GM03348 (cell line): ENCODE measurements at places on chromosomes 1 and 21.
A peak's percentile ranks its signal among the peaks of the same experiment; 100 is the strongest.

DNA sequence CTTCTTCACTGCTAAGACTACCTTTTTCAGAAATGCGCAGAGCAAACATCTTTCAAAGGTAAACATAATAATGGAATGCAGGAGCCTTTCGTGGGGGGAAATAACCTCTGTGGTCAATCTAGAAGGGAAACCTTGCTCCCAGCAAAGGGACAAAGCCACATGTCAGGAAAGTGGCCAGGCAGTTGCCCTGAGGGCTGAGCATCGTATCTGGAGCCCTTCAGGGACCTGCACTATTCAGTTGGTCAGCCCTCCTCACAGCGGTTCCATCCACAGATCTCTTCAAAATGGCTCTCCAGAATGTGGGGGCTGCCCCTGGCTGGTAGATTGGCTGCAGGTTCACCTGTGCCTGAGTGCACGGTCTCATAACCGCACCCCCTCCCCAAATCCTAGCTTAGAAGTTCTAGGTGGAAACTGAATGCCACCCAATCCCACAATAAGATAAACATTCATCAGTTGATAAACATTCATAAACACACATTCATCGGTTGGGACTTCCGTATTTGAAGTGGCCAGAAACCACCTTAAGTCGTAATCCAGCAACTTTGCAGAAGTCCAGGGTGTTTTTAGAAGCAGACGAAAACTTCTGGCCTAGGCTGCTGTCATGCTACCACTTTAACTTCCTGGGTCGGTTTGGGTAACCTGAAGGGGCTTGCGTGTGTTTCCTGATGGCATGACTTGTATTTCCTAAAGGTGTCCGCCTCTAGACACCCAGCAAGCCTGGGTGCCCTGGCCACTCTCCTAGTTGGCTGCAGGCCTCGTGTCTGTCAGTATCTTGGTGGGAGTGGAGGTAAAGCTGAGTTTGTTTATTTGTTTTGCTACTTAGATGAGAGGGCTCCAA, 50.5 kb downstream of the RASSF5 start:
- DNase-seq: no peak

- no peak for DNase-seq
These were observed at the start of gene SEMA4A for GRCh38 chr1:156153362-156153761. SEMA4A (plus strand) TSS chr1:156153585; CDS start chr1:156154579, 994 bp downstream.

DNA sequence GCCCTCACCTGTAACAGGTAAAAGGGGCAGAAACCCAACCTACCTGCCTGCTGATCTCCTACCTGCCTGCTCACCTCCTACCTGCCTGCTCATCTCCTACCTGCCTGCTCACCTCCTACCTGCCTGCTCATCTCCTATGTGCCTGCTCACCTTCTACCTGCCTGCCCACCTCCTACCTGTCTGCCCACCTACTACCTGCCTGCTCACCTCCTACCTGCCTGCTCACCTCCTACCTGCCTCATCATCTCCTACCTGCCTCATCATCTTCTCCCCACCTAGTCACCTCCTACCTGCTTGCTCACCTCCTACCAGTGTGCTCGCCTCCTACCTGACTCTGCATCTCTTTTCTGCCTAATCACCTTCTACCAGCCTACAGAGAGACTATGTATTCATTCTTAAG, 452.9 kb downstream of the MATN1 start:
- no peak for DNase-seq

- DNase-seq: no peak
These were observed 63.1 kb upstream of the KLHDC7A start for GRCh38 chr1:18417316-18418269.

- peak; percentile 92 for DNase-seq
These were observed 70.4 kb upstream of the UBE2U start for GRCh38 chr1:64133036-64133435.

GRCh38 chr1:6272868-6273267, 12.0 kb upstream of the GPR153 start:
- DNase-seq: no peak

DNA sequence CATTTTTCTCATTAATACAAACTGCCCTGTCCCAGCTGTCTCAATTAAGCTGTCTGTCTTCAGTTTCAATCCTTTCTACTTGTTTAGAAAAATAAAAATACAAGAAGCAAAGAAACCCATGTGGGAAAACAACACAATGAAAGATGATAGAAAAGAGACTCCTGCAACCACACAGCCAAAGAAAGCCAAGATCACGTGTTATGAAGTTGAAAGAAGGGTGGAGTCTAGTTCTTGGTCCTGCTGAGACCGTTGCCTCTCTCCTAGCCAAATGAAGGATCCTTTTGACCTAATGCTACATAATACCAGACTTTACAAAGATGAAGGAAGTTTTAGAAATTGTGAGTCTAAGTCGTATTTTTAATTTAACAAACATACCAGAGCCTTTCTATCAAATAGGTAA, 218.8 kb upstream of the RRP15 start:
- DNase-seq: no peak

DNA sequence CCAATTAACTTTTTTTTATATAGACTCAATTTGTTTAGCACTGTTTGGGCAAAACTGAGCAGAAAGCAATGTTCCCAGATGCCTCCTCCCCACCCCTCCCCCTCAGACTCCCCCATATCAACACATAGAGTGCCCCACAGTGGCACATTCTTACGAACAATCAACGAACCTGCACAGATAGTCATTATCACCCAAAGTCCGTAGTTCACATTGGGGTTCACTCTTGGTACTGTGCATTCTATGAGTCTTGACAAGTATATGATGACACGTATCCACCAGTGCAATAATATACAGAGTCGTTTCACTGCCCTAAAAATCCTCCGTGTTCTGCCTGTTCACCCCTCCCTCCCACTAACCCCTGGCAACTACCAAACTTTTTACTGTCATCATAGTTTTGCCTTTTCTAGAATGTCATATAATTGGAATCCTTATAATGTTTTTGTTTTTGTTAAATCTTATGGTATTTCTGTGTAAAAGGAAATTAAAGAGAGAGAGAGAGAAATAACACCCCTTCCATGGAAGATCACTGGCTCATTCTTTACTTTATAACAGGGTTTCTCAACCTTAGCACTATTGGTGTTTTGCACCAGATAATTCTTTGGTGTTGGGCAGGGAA, 37.2 kb upstream of the HNRNPU start:
- DNase-seq: no peak

DNA sequence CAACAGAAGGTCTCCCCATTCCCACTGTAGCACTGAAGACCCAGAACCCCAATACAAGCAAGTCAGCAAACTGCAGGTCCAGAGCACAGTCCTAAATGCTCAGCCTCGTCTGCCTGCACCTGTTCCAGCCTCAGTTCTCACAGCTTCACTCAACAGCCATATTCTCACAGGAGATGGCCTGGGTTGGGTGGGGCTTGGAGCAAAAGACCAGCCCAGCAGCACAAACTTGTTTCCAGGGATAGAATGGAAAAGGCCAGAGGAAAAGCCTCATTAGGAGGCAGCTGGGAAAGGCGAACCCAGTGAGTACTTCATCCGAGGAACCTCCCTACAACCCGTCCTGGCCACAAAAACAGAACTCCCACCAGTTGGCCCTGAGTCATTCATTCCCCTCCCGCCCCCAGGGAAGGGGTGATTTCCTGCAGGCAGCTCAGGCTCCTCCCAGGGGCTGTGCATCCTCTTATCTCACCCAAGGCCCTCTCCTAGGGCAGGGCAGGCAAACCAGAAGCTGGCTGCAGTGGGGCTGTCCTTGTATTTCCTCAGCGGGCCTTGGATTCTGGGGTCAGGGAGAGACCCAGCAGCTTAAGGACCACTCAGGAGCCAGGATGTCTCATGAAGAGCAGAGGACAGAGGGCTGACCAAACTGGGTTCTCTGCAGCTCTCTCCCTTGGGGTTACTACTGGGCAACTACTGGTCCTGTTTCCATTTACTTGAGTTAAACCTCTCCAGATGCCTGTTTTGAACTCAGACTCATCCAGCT, 7.4 kb upstream of the MPL start:
- peak; percentile 85 for DNase-seq

DNA sequence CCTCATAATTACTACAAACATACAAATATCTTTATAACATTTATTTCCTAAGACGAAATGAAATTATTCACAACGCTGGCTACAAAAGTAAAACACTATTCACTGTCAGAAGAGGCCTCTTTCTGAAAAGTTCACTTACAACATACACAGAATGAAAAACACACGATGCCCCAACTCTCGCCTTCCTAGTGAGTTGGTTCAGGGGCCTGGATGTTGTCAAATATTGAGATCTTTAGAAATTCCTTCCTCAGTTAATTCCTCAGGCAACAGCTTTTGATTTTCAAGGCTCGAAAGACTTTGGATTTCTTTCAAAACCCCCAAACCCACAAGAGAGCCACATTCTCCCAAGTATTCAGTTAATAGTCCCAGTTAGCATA, 14.2 kb upstream of the KCNE1 start:
- peak; percentile 20 for DNase-seq

DNA sequence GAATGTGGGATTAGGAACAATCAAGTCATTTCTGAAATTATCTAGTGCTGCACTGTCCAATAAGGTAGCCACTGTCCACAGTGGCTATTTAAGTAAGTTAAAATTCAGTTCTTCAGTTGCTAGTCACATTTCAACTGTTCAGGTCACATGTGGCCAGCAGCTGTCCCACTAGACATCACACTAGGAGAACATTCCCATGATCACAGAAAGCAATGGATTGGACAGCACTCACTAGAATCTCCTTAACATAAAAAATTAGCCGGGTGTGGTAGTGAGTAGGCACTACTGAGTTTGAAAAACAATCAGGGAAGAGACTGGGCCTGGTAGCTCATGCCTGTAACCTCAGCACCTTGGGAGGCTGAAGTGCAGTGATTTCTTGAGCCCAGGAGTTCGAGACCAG, 33.6 kb downstream of the NUP133 start:
- no peak for DNase-seq

- peak; percentile 79 for DNase-seq
These were observed 29.4 kb downstream of the FRRS1 start for GRCh38 chr1:99737016-99737415.

DNA sequence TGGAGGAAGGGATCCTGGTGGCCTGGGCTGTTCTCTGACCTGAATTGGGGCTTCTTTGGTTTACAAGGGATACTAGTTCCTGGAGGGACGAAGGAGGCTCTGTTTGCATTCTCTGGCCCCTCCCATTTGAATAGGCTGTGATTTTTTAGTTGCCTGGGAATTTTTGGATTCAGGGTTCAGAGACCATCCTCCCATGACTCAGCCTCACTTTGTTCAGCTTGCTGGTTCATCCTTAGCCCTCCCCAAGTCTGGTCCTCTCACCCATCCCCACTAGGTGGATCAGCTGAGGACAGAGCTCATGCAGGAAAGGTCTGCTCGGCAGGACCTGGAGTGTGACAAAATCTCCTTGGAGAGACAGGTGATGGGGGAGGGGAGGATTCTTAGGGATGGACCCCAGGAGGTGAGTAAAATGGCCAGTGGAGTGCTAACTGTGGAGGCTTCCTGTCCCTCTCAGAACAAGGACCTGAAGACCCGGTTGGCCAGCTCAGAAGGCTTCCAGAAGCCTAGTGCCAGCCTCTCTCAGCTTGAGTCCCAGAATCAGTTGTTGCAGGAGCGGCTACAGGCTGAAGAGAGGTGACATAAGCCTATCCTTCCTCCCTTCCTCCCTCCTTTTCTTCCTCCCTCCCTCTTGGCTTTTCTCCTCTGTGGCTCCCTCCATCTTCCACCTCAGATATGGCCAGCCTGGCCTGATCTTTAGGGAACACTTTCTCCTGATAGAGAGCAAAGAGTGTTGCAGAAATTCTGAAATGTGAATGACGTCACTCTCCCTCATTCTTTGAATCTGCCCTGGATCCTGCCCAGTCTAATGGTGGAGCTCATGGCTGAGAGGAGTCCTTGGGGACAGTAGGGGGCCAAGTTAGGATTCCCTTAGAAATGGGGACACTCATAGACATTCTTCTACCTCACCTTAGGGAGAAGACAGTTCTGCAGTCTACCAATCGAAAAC, 4.5 kb upstream of the TUFT1 start:
- DNase-seq: no peak

DNA sequence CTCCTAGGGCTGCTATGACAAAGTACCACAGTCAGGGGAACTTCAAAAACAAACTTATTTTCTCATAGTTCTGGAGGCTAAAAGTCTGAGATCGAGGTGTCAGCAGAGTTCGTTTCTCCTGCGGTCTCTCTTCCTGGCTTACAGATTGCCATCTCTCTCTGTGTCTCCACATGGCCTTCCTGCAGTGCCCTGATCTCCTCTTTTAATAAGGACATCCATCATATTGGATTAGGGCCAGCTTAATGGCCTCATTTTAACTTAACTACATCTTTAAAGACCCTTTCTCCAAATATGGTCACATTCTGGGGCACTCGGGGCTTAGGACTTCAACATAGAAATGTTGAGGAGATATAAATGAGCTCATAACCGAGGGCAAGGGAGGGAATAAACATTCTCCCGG, 12.2 kb downstream of the C1orf74 start:
- DNase-seq: no peak

- DNase-seq: peak; percentile 50
These were observed 39.9 kb downstream of the PEX14 start for GRCh38 chr1:10514490-10515235.

GRCh38 chr1:51341876-51342496, 11.6 kb upstream of the TTC39A start:
- no peak for DNase-seq

DNA sequence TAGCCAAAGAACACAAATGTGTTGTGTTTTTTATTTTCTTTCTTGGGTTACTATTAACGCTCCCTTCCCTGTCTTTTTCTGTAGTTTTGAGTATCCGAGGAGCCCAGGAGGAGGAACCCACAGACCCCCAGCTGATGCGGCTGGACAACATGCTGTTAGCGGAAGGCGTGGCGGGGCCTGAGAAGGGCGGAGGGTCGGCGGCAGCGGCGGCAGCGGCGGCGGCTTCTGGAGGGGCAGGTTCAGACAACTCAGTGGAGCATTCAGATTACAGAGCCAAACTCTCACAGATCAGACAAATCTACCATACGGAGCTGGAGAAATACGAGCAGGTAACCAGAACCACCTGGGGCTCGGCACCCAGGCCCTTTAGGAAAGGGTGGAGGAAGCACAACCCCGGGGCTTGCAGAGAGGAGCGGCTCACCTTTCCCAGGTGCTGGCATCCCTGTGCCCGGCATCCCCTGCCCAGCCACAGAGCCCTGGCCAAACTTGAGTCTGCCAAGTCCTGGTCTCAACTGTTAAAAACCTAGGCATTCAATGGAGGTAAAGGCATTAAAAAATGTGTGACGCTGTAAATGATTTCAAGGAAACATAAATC, 233.5 kb downstream of the PBX1 start:
- DNase-seq: no peak

DNA sequence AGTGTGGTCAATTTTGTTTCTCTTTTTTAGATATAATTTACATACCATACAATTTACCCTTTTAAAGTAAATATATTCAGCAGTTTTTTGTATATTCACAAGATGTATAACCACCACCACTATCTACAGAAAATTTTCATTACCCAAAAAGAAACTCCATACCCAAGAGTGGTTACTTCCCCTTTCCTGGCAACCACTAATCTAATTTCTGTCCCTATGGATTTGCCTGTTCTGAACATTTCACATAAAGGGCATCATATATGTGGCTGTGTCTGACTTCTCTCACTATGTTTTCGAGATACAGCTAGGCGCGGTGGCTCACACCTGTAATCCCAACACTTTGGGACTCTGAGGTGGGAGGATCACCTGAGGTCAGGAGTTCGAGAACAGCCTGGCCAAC, 13.6 kb downstream of the PACC1 start:
- no peak for DNase-seq

- no peak for DNase-seq
These were observed 18.3 kb downstream of the CAPN8 start for GRCh38 chr1:223647249-223647648.

- DNase-seq: no peak
These were observed 178.1 kb downstream of the PLA2G4A start for GRCh38 chr1:187006896-187007295.
